ENCODE measurements at places on chromosomes 2 and 18. TPM values are rescaled to one million over a fixed set of nuclear protein-coding genes. Genes with fewer than 3 reads are reported as not detected.
A peak's percentile ranks its signal among the peaks of the same experiment; 100 is the strongest.

DNA sequence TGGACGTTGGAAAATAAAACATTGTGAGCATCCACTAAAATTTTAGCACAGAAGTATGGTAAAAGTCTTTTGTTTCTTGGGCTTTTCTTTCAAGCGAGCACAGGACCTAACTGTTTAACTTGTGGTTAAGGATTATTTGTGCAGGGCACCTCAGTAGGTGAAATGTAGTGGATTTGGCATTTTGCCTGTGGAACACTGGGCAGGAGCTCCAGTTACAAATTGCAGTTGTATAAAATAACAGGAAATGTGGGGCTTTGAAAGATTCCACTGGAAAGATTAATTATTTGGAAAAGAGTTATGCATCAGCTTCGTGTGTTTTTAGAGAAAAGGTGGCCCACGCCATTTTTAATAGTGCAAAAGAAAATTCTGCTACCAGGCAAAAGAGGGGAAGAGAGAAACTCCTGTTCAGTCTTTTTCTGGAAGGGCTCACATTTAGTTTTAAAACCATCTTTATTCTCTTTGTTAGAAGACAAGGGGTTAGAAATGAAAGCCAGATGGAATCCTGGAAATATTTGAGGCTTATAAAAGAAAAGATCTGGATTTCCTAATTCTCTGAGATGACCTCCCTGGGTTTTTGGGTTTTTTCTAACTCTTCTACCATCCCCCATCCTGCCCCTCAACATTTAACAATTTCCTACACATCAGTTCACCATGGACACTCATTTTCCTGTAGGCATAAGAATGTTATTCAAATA lies 144.3 kb upstream of the SERTAD2 start:
- DNase-seq, result no peak

DNA sequence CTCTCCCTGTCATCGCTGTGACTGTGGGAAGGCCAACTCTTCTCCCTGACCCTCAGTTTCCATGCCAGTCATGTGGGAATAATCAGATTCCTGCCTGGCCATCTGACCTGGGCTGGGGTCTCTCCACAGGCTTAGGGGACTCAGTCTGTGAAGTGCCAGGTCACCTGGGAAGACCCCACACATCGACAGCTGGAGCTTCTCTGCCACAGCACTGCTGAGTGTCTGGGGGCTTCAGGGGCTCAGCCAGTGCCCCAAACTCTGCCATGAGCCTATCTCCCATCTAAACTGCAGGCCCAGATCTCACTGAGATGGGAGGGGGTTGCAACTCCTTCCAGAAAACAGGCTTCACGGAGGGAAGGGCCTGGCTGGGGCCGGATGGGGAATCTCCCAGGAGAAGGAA lies 42.0 kb upstream of the OTOS start:
- no peak for DNase-seq

DNA sequence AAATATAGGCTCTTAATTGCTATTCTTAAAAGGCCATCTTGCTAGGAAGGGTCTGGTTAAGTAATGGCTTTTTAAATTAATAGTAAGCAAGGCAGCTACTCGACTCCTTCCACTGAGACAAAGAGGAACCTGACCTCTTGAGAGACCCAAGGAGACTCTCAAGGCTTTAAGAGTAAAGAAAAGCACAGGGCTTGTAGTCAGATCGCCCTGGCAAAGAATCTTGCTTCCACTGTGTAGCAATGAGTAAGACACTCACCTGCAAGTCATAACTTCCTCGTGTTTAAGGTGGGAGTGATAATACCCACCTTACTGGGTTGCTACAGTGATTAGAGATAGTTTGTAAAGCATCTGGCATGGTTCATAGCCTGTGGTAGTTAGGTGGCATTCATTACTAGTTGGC lies 274.5 kb downstream of the TSN start:
- DNase-seq, result no peak

DNA sequence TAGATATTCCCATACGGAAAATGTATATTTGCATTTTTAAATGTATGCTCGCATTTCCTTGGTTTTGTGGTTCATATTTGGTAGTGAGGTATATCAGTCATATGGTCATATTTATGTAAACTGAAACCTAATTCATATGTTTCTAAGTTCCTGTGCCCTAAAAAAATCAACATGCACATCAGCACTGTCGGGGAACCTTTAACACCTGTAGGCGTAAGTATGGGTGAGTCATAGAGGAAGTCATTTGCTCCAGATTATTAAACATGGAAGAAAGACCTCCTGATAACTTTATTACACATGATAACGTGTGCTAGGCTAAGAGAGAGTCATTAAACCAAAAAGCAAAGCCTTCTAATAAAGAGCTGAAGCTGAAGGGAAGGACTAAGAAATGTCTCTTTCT lies 437.7 kb downstream of the NRXN1 start:
- no peak for DNase-seq

AKAIN1 gene
- not detected for polyA plus RNA-seq

ZNG1B gene
- 73.5 TPM for polyA plus RNA-seq

CYP27C1 gene
- polyA plus RNA-seq, result 0.70 TPM

DNA sequence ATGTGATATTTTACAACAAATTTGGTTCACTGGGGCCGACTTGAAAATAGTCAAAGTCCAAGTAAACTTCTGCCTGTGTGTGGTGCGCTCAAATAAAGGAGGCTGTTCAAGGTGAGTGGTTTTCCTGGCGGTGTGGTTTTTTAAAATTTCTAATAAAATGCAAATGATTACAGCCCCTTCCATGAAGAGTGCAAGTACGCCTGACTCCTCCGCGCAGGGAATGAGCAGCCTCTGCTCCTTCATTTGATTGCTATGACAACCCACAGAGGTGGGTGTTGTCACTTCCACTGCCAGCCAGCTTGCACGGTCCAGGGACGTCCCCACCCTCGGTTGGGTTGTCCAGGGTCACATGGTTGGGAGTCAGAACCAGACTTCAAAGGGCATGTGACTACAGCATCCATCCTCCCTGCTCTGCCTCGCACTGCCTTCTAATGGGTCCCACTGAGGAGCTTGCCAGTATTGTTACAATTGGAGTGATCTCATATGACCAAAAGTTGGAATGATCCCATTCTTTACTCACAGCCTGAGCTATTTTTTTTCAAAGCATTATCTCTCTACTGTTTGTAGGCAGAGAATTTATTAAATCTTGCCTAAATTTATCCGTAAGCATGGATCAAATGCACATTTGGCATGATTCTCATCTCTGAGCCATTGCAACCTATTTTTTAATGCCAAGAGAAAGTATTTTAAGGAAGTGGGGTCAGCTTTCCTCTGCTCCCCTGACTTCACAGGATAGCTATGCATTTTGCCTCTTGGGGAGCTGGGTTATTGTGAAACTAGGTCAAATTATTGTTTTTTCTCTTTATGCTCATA lies 121.3 kb downstream of the AGAP1 start:
- DNase-seq, result peak; percentile 95

APLF gene
- 3.2 TPM for polyA plus RNA-seq

CREG2 gene
- polyA plus RNA-seq, result not detected

DNA sequence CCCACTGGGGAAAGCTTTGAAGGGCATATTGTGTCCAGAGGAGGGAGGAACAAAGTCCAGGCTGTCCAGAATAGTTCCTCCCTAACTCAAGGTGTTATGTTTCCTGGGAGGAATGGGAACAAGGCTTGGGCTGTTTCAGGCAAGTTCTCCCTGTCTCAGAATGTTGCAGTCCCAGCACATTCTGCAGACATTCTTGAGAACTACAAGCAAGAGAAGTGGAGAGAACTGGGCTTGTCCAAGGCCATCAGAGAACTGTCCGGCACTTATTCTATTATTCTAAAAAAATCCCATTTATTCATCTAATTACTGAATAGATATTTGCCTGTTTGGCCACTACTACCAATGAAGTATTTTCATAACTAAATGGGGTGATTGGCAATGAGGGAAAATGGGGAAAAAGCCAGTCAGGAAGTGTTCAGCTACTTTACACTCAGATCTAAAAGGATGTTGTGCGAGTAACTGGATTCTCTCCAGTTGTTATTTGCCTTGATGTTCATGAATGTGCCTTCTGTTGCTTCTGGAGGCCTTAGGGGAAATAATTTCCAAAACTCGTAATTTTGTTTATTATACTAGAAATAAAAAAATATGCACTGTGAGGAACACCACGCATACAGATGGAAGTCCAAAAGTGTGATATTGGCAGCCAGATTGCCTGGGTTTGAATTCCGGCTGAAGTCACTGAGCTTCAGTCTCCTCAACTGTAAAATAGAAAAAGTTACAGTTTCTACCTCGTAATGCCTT lies 300.1 kb upstream of the RND3 start:
- no peak for DNase-seq

GRCh38 chr2:20064841-20065240 lies 13.4 kb upstream of the LAPTM4A start:
- DNase-seq, result no peak

Data from GM23248 (cell line).